ENCODE measurements at places on chromosomes 7 and 10.

DNA sequence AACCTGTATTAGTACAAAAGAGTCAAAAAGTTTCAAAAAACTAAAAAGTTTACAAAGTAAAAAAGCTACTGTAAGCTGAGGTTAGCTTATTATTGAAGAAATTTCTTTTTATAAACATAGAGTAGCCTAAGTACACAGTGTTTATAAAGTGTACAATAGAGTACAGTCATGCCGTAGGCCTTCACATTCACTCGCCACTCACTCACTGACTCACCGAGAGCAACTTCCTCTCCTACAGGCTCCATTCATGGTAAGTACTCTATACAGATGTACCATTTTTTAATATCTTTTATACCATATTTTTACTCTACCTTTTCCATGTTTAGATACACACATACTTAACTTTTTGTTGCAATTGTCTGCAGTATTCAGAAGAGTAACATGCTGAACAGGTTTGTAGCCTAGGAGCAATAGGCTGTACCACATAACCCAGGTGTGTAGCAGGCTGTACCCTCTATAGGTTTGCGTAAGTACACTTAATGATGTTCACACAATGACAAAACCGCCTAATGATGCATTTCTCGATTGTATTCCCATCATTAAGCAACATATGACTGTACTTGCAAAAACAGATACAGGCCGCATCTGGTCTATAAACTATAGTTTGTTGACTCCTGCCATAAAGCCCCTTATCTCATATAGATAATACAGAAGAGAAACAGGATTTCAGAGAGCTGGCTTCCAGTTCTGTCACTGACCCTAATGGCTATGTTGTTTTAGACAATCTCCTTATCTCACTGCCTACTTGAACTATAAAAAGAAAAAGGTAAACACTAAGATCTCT, 438.8 kb downstream of the HTR7 start:
- peak; percentile 70 for DNase-seq

GRCh38 chr7:30752979-30753378, 1.0 kb downstream of the INMT start:
- no peak for DNase-seq

DNA sequence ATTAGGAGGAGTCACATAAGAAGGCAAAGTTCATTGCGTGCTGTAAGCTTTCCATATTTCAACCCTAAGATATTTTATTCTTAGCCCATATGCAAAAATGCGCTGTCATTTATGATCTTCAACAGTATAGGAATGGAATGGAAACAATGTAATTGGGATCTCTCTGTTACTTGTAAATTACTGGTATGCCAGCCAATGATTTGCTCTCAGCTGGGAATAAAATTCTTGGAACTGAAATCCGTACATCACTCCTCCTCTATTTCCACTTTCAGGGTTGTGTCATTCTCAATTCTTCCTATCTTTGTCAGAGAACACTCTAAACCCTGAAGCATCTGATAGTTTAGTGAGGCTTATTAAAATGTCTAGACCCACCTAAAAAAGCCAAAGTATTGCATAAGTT, 80.7 kb upstream of the STEAP4 start:
- no peak for DNase-seq

DNA sequence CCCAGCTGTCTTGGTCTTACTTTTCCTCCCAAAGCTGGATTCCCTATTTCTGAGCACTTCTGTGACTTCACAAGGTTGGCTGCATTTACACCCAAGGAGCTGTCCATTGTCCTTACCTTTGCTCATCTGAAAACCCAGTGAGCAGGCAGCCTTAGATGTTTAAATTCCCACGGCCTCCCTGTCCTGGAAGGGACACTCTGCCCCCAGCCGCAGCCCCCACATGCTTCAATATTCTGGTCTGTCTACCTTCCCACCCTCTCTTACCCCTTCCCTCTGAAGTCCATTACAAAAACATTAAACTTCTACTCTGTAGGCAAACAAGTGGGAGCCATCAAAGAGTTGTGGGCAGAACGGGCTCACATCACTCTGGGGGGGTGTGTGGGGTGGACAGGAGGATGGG, 73.8 kb upstream of the EFCAB10 start:
- peak; percentile 26 for DNase-seq

GRCh38 chr7:2596464-2597272, 35.1 kb upstream of the TTYH3 start:
- no peak for DNase-seq

- no peak for DNase-seq
Observed at GRCh38 chr7:150450491-150451001, at the start of gene GIMAP8. Gene GIMAP8, plus strand, starts transcription at chr7:150450630. Its CDS starts 16,069 bp downstream, at chr7:150466699.

- DNase-seq, result no peak
Observed at GRCh38 chr7:133344275-133344674, 91.4 kb downstream of the EXOC4 start.

DNA sequence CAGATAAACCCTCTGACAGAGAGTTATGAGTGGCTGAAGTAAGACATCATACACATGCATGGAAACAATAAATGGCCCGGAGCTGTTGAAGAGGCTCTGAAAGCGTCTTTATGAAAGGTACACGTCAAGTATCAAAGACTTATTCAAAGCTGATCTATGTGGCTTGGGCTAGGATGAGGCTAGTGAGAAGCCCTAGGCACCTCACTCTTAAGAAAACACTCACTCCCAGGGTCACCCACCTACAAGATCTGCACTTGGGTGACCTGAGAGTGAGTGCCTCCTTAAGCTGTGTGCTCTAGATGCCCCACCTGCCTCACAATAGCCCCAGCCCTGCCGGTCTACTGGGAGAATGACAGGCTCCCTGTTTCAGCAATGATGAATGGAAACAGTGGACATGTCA, 1.1 kb upstream of the GIMAP1 start:
- DNase-seq, result no peak

GRCh38 chr7:20797042-20797461, 10.4 kb upstream of the SP8 start:
- DNase-seq, result no peak

DNA sequence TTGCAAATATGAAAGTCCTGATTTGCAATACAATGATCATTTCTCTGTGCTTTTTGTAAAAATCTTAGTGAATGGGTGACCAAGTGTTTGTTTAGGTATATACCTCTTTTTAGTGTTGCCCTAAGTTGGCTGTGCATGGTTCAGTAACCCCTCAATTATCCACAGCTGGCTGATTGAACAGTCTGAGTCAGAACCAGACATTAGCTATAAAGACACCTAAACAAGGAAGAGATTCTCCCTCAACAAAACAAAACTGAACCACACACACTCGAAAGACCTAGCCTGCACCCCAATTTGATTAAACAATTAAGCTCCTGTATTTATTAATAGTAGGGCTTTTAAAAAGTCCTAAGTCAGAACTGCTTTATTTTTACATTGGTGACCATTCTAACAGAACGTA, 2.8 kb downstream of the RSBN1L start:
- no peak for DNase-seq

DNA sequence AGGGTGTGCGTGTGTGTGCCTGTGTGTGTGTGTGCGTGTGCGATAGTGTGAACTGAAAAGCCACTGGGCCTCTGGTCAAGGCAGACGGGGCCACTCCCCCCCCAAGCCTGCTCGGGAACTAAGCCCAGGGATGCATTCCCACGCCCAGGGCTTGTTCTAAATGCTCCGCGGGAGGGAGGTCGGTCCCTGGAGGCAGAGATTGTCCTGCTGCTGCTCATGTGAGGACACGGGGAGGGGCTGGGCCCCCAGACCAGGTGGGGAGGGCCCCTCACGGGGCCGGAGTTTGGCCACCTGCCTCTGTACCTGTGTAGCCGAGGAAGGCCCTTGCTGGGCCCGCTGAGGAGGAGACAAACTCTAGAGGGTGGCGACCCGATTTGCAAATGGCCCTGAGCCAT, 93.9 kb downstream of the PDGFA start:
- no peak for DNase-seq

GRCh38 chr7:105060923-105061322, 46.9 kb downstream of the KMT2E start:
- DNase-seq, result no peak

GRCh38 chr7:43302211-43302711, 189.8 kb downstream of the HECW1 start:
- DNase-seq, result peak; percentile 16

GRCh38 chr7:91514591-91514990, 250.4 kb downstream of the FZD1 start:
- DNase-seq, result no peak

DNA sequence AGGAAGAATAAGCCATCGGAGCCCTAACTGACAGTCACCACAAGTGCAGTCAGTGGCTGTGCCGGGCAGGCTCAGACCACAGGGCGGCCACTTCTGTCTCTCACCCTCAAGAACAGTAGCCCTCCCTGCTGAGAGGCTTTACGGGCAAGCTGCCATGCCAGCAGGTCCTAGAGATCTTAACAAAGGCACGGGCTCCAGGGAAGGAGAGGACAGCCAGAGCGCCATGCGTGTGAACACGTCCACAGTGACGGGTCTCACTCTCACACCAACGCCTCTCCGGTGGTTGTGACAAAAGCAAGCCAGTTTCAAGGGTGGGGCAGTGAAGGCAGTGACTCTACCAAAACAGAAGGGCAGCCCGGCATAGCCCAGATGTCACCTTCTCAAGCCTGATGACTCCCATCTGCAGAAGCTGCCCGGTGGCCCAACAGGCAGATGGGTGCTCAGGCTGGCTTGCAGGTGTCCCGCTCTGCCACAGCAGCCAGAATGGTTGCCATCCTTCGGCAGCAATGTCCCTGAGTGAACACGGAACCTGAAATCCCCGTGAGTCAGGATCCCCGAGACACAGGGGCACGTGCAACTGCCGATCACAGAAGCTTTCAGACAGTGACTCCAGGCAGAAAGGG, 102.0 kb downstream of the FAM53B start:
- DNase-seq, result no peak

DNA sequence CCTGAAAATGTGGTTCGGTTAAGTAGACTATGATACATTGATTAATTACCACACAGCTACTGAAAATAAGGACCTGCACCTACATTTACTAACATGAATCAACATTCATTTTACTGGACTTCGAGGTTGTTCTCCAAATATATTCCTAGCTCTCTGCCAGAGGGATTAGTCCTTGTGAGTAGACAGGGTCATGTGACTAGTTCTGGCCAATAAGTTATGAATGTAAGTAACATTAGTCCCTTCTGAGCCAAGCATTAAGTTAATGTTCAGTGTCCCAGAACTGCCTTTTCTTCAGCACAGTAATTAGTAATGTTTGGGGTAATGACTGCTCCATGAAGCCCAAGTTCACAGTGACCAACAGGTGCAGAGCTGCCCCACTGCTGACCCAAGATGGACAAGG, 9.2 kb downstream of the ITIH5 start:
- DNase-seq, result no peak

- no peak for DNase-seq
Observed at GRCh38 chr7:43462836-43463235, 120.1 kb upstream of the STK17A start.

DNA sequence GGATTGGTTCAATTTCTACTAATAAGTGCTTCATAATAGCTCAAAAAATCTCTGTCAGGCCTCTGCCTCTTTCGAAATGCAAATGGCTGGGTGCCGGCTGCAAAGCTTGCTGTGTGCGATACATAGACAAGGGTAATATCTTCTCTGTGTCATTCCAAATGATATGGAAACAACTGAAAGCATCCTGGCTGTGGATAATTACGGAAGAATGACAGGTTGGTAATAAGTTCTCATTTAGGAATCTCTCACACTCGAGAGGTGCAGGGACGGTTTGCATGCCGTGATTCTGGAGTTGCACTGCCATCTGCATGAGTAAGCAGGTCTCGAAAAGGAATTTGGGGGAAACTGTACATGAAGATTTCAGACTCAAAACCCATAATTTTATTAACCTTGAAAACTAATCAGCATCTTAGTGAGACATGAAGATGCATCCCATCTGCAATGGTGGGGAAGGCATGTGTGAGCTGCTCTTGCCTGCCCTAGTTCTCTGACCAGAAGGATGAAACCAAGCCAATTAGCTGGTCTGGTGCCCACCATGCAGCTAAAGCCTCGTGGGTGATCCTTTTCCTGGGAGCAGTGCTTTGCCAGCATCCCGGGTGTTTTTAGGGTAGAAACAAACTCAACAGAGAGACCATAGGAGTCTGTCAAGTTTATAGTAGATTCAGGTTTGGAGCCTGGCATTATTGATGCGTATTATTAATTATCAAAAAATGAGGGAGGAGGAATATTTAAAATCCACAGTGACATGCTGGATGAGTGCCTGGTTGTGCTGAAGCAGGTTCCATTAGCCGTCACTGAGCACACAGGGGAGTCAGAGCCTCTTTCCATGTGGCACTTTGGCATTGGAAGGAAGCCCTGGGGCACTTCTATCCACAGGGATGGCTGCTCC, 503.6 kb upstream of the MGMT start:
- DNase-seq, result no peak
